ENCODE measurements at places on chromosomes 4 and X.
A peak's percentile ranks its signal among the peaks of the same experiment; 100 is the strongest.

- DNase-seq = no peak
These were observed 1873.7 kb upstream of the IGFBP7 start for GRCh38 chr4:58983887-58984286.

DNA sequence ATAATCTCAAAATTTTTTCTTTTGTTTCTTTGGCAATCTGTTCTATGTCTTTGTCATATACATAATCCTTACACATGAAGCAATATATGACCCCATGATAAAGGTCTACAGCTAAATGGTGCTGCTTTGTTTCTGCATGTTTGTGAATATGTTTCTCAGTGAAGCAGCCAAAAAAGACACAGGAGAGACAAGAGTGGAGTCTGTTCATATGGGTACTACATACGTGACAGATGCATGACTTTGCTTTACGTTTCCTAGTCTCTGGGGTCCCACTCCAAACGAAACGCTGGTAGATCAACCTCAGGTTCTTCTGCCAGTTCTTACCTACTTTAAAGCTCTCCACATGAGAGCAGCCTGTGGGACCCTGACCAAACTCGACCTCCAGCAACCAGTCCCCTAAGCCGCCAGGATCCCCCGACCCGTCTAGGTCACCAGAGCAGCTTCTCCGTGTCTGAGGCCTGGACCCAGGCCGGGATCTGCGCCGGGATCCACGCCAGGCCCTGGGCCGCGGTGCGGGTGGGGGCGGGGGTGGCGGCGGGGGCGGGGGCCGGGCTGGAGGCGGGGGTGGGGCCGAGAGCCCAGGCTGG lies 1.5 kb downstream of the USP51 start:
- DNase-seq = no peak

- DNase-seq = no peak
These were observed 884 bp downstream of the CCDC120 start for GRCh38 chrX:49059681-49060085.

DNA sequence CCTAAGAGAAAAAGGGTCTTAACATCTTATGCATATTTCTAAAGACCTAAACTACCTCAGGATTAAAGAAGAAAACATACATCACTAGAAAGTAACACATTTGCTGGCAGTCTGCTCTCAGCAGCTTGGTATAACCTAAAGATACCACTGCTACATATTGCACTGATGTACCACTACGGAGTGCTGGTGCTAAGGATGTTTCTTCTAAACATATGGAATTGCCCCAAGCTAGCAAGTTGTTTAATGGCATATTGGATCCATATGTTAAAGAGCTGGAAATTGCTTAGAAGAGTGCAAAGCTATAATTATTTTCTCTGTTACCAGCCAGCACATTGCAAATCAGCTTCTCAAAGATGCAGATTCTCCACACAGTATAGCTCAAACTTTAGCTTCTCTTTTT lies 436.5 kb upstream of the GALNTL6 start:
- DNase-seq = no peak

GRCh38 chr4:115110191-115111181 lies 2.9 kb downstream of the NDST4 start:
- no peak for DNase-seq

GRCh38 chrX:69298466-69299140 lies 133.3 kb upstream of the PJA1 start:
- no peak for DNase-seq

GRCh38 chr4:90099812-90100211 lies 27.4 kb upstream of the CCSER1 start:
- DNase-seq = peak; percentile 57

DNA sequence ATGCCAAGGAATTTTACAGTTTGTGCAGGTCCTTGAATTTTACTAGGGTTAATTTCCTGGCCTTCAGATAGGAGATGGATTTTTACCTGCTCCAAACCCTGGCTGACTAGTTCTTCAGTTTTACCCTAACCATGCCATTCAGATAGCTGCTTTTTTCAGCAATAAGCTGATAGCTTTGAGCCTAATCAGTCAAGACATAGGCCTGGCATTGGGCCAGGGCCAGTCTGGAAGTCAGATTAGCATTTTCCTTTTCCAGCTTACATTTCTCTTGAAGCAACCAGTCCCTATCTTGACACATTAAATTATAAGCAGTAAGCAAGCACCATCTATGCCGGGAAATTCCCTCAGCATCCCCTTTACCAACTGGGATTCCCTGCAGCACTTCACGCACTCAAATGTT lies 177.1 kb downstream of the ADGRA3 start:
- DNase-seq = no peak

- DNase-seq = no peak
These were observed 54.3 kb downstream of the EGF start for GRCh38 chr4:109966891-109967481.

DNA sequence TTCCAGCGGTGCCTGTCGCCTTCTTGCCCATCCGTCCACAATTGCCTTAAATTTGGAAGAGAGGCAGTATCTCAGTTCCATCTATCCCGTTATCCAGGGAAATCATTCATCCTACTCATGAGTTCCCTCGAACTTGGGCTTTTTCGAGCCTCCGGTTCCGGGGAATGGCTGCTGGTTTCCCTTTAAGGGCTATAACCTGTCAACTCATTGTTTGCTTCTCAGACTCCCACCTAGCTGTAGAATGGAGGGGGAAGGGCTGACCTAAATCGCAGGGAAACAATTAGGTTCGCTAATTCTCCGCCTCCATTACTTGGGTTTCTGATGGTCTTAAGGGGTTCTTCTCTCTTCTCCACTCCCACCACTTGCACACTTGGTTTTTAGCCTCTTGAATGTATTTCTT lies 1.2 kb downstream of the UCHL1 start:
- DNase-seq = no peak

DNA sequence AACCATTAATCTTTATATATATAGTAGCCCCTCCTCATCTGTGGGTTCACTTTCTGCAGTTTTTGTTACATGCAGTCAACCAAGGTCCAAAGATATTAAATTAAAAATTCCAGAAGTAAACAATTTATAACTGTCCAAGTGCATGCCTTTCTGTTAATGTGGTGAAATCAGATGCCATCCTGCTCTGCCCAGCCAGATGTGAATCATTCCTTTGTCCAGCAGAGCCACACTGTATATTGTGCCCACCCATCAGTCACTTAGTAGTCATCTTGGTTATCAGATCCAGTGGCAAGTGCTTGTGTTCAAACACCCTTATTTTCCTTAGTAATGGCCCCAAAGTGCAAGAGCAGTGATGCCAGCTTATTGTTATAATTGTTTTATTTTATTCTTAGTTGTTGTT lies 17.2 kb upstream of the PRDM5 start:
- no peak for DNase-seq

GRCh38 chr4:19675172-19675811 lies 576.4 kb upstream of the SLIT2 start:
- no peak for DNase-seq

- DNase-seq = peak; percentile 22
These were observed 59.3 kb downstream of the WDFY3 start for GRCh38 chr4:84907145-84907544.

GRCh38 chr4:15695240-15695699 lies 7.6 kb upstream of the BST1 start:
- no peak for DNase-seq

DNA sequence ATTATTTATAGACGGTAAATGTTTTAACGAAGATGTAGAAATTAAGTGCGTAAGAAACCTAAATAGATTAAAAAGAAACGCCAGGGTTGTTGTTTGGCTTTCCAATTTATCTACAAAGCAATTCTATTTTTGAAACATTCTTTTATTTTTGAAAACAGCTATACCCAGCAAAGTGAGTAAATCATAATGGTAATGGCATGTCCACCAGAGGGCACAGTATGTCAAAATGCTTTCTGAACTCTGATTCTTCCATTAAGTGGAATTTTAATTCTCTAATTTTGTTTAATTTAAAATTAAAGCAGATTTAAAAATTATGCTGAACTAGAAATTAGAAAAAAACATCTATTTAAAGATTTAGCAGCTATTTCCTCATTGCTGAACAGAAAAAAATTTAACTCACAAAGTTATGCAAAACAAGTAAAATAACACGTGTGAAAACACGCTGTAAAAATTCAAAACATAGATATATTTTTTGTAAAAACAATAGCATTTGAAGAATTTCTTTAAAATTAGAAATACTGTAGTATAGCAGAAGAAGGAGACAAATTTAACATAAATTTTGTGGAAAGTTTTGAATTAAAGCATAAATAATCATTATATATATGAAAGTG lies 26.5 kb downstream of the RASSF6 start:
- DNase-seq = peak; percentile 50

GRCh38 chr4:183816077-183816476 lies 89.0 kb upstream of the STOX2 start:
- no peak for DNase-seq

- peak; percentile 4 for DNase-seq
These were observed 477 bp downstream of the FGF5 start for GRCh38 chr4:80266902-80267380.

GRCh38 chrX:111411557-111411956 lies 435 bp downstream of the DCX start:
- no peak for DNase-seq

GRCh38 chr4:14841801-14842768 lies 160.2 kb upstream of the CPEB2 start:
- DNase-seq = no peak

- no peak for DNase-seq
These were observed 118.8 kb downstream of the SMIM20 start for GRCh38 chr4:26032630-26033317.

DNA sequence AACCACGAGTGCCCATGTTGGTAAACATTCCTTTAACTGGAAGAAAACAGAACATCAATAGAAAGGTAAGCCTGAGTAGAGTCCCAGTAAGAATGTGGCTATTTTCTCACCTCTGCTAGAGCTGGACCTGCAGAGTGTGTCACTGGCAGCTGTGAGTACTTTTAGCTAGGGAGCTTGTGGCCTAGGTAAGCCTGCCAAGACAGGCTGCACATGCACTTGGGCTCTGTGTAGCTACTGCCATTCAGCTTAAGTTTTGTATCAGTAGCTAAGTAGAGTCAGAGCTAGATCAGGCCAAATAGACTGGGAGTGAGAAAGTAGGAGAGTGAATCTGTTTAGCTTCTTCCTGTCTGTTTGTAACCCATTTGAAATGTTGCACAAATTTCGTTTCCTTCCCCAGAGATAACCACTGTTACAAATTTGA lies 35.3 kb downstream of the RBPJ start:
- DNase-seq = peak; percentile 28

- DNase-seq = peak; percentile 30
These were observed 38.2 kb downstream of the FHL1 start for GRCh38 chrX:136185401-136186022.

DNA sequence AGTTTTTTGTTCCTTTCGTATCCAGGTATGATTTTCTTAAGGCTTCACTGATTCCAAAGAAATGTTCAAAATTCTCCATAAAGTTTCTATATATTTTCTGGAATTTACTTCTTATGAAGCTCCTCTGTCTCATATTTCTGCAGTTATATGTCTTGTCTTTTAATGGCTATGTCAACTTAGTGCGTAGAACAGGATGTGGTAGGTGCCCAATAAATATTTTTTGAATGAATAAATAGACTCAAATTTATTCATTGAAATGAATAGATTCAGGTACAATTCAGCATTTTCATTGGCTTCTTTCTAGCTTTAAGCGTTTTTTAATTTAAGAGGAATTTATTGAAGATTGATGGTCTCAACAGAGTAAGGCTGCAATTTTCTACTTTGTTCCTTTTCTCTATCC lies 231.9 kb upstream of the BOD1L1 start:
- DNase-seq = no peak

- DNase-seq = no peak
These were observed 3.1 kb downstream of the ZNF827 start for GRCh38 chr4:145935253-145936141.

DNA sequence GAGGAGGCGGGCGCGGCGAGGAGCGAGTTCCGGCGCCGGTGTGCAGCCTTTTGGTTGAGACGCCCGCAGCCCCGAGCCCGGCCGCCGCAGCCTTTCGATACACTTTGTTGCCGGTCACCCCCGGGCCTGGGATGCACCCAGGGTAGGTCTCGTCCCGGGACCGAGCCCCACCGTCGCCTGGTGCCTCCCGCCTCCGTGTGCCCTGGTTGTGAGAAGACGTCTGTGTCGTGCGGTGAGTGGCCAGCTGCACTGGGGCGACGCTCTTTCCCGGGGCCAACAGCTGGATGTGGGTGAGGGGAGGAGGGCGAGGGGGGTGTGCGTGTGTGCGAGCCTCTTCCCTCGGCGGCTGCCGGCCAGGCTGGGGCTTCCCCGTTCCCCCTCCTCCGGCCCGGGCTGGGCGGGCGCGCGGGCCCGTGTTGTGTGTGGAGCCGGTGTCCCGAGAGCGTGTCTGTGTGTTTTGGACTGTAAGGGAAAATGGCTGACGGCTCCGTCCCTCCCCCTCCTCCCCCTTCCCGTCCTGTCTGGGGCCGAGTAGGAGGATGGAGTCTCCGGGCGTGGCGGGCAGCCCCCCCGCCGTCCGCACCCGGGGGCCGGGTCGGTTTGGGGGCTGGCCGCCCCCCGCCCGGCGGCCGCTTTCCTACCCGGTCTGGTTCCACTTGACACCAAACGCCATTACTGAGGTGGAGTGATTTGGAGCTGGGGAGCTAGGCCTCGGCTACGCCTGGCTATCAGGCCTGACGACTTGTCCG lies 807 bp downstream of the USP9X start:
- DNase-seq = peak; percentile 37

Data from suppressor macrophage treated with lipopolysaccharide for 4 hours (primary cell).